ENCODE measurements at places on chromosomes 12 and 14.

DNA sequence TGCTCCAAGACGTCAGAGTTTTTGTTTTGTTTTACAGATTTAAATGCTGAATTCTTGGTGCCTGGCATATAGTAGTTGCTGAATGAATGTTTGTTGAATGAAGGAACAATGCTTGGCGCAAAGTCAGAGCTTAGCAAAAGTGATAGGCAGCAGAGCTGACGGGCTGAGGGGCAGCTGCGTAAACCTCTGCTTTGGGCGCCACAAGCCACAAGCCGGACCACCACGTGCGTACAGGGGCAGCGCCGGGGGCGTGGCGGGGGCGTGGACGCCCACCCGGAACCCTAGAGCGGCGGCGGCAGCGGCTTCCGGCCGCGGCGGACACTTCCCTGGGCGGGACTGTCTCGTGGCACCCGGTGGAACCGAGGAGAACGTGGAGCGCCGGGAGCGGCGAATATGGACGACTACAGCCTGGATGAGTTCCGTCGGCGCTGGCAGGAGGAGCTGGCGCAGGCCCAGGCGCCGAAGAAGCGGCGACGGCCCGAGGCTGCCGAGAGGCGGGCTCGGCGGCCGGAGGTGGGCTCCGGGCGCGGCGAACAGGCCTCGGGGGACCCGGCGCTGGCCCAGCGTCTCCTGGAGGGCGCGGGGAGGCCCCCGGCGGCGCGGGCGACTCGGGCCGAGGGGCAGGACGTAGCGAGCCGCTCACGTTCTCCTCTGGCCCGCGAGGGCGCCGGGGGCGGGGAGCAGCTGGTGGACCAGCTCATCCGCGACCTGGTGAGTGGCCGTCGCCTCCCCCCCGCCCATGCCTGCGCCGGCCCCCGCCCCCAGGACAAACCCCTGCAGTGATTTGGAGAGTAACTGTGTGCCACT lies at the start of gene FBXW8:
TSS of gene FBXW8 (plus strand) at position 306 of the 807 bp plus-strand sequence. CDS start at position 394, 88 bp downstream.
- DNase-seq = peak; percentile 45

GRCh38 chr12:116093915-116094314 lies 183.6 kb downstream of the MED13L start:
- no peak for DNase-seq

GRCh38 chr12:11868027-11868426 lies 202.7 kb upstream of the BCL2L14 start:
- DNase-seq = no peak

GRCh38 chr14:20772650-20773049 lies 4.4 kb downstream of the EDDM3B start:
- DNase-seq = no peak

DNA sequence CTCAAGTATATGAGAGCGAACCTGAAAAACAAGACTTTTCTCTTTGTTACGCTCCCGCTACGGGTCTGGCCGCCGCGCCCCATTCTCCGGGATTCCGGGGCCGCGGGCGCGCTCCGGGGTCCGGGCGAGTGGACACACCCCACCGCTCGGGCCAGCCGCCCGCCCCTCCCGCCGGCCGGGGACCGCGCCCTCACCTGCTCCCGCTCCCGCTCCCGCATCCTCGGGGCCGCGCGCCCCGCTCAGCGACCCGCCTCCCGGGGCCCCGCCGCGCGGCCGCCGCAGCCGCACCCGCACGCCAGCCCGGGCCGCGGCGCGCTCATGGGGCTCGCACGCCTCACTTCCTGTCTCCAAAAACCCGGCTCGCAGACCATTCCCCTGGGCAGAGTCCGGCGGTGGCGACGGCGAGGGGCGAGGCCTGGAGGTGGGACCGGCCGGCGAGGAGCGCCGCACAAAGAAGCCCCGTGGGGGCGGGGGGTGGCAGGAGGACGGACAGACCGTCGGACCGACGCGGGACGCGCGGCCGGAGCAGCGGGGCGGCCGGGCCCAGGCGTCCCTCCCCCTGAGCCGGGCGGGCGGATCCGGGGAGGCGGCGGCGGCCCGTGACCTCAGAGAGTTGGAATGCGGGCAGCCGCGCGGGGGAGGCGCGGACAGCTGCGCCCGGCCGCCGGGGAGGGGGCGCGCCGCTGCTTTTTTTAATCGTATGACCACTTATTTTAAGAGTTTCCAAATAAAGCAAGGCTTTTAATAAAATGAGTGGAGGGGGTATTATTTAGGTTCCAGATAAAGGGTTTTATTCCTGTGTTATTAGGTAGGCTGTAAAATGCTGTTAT lies at the start of gene PTPN21:
TSS of gene PTPN21 (minus strand) at position 551 of the 830 bp plus-strand sequence. CDS start 4,590 bp downstream, outside the sequence.
- DNase-seq = no peak

- DNase-seq = no peak
These were observed 793.6 kb downstream of the GALC start for GRCh38 chr14:87199381-87199780.

DNA sequence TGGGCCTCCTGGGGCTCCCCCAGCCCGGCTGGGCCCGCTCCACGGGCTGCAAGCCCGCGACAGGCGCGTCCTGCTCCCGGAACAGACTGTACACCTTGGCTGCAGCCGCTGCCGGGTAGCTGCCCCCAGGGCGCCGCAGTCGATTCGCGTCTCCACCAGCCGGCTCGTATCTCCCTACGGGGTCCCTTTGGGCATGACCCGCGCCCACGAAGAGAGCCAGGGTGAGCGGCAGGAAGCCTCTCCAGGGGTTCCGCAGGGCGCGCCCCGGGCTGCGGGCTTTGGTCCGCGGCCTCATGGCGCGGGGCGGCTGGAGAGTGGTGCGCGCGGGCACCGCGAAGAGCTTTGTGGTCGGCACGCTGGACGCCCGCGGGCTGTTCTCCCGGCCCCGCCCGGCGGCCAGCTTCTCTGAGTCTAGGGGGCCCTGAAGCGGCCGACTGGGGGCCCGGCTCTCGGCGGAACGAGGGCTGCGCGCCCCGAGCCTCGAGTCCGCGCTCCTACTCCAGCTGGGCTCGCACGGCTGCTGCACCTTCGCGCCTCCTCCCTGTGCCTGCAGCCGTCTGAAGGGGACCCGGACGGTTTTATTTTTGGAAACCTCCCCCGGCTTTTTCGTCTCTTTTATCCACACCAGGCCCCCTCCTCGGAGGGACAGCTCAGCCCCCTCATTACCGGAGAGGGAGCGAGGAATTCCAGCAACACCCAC lies at the start of gene LTBP2:
TSS of gene LTBP2 (minus strand) at position 588 of the 700 bp plus-strand sequence. CDS start at position 295, 293 bp downstream.
- DNase-seq = no peak

- DNase-seq = no peak
These were observed 46.3 kb upstream of the FAR2 start for GRCh38 chr12:29102741-29103140.

DNA sequence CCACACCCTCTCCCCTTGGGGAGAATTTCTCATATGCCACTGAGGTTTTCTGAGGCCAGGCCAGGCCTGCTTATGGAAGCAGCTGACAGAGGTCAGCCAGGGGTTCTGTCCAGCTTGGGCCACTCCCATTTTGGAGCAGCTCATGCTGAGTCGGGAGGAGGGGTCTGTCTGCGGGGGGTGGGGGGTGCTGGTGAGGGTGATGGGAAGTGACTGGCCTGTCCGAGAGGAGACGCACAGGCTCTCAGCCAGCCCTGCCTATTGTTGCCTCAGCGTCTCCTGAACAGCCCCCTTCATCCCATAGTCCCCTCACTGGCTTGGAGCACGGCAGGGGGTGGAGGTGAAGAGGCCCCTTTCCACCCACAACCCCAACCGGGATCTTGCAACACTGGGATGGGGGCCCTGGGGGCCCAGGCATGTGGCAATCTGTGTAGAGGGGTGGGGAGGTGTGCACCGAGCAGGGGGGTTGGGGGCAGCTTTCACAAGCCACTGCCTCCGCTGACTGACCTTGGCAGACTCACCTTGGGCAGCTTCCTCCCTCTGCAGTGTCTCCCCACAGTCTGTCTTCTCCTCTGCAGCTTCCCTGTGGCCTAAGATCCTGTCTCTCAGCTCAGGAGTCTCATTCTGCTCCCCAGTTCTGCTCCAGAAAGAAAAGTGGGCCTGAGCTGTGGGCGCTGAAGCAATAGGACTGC lies 5.5 kb downstream of the CEBPE start:
- no peak for DNase-seq

DNA sequence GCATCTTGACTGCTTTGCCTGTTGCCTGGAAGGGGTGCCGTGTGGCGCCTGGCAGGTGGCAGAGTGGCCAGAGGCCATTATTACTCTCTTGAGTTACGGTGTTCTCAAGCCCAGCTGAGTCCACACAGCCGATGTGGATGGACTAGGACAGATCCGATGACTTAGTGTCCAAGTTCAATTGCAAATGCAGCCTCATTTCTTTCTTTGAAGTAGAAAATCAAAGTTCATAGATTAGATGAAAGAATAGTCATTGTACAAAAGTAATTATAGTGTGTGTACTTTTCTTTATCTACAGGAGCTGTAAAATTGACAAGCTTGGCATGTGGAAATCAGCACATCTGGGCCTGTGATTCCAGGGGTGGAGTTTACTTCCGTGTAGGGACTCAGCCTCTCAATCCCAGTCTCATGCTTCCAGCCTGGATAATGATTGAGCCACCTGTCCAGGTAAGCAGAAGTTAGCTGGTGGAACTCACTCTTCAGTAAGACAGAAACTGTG lies 44.7 kb downstream of the ANKRD9 start:
- DNase-seq = no peak

- DNase-seq = no peak
These were observed 9.8 kb upstream of the NFKBIA start for GRCh38 chr14:35414365-35414764.

DNA sequence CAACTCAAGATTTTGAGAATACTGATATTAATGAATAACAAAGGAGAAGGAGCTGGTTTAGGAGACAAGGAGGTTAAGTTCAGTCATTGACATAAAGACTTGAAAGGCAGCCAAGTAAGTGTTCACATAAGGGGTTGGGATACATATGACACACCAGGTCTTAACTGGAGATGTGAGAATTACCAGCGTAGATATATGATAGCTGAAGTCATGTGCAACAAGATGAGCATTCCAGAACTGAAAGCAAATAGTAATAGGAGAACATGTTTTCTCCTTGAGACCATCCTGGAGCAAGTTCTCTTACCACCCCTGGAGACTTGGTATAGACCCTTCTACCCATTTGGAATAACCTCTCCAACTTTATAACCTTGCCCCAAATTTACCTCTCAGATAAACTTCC lies 43.3 kb upstream of the NPFF start:
- no peak for DNase-seq

DNA sequence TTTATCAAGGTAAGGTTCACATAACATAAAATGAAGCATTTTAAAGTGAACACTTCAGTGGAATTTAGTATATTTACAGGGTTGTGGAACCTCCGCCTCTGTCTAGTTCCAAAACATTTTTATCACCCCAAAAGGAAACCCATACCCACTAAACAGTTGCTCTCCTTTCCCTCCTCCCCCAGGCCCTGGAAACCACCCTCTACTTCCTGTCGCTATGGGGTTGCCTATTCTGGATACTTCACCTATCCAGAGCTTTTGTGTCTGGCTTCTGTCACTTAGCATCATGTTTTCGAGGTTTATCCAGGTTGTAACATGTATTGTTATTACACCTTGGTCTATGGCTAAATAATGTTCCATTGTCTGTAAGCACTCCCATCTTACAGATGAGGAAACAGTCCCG lies 27.7 kb upstream of the ZFP36L1 start:
- DNase-seq = no peak

DNA sequence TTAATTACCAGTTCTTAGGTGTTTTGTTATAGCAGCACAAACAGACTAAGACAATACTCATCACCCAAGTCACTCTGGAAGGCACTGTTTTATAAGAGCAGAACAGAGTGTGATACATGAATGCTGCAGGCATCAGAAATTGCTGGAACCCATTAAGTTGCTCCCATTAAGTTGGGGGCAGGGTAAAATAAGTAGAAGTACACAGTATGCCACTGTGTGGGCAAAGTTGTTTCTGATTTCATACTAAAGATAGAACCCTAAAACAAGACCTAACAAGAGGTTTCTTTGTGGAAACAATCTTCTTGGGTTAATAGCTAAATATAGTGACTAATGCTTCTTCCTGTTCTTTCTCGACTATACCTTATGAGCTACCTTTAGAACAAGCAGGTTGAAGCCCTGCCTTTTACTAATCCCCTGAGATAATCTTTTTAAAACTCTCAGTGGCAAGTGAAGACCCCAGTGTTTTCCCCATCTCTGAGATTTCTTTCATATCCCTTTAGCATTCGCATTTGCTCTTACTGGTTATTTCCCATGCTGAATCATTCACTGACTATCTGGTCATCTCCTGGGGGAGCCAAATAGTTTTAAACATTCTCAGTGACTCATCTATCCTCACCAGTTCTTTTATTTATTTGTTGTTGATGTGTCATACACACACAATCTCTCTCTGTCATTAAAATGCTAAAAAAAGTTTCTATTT lies 52.3 kb downstream of the SOCS2 start:
- no peak for DNase-seq

DNA sequence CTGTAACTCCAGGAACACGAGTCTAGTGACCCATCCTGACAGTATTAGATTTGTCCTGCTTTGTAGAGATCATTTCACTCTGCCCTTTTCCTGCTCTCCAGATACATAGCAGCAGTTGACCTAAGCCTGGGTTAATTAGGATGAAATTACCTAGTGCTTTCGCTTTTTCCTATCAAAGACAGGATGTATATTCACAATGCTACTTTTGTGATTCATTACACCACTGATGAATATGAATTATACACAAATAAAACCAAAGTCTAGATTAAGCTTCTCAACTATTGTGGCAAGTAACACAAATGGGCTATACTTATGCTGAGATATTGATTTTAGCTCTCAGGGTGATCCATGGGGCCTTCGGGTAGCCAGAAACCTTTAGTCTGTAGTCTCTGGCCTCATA lies 17.9 kb downstream of the CERS5 start:
- DNase-seq = no peak

- DNase-seq = no peak
These were observed 98.8 kb downstream of the AKAP6 start for GRCh38 chr14:32427726-32428528.

DNA sequence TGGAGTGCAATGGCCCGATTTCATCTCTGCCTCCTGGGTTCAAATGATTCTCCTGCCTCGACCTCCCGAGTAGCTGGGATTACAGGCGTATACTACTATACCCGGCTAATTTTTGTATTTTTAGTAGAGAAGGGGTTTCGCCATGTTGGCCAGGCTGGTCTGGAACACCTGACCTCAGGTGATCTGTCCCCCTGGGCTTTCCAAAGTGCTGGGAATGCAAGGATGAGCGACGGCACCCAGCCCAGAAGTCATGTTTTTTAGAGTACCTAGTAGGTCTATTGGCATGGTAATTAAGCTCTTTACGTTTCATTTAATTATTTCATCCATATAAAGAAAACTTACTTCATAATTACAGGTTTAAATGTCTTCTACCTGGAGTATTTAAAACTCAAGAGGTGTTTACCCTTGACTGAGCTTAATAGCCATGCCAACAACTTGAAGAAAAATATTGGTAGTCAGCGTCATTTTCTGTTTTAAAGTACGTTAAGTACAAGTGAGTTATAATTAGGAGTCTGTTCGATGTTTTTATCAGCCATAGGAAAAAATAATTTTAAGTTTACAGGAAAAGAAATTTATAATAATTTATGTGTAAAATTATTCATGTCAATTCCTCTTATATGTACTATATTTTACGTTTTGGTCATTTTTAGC lies 4.0 kb downstream of the TMPO start:
- no peak for DNase-seq

DNA sequence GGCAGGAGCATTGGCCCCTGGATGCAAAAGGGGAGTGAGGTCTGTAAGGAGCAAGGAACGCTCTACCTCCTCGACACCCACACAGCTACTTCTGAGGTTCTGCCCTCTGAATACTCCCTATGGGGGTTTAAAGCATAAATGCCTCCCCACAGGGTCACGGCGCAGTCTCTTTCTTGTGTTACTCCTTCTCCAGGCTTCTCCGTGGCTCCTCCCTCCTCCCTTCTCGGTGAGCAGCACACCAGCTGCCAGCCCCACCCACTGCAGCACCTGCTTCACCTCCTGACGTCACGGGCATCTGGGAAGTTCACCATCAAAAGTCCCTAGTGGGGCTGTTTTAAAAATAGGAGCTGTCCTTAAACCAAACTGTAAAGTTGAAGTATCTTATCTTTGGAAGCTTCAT lies 67.3 kb downstream of the SPTB start:
- DNase-seq = peak; percentile 77

GRCh38 chr12:1080520-1081223 lies 89.6 kb downstream of the ERC1 start:
- no peak for DNase-seq

Measured in NCI-H748 treated with DMSO at 0.1 percent for 48 hours (cell line).